ENCODE measurements at places on chromosomes 13 and 19.

- no peaks in the 10 kb centered on the region for H3K27me3 ChIP-seq
- no peak overlapping the region for H3K4me3 ChIP-seq
- H3K36me3 ChIP-seq = peaks cover 92% of the 10 kb centered on the region
- H3K27ac ChIP-seq = peak overlapping the region; percentile 62
- DNase-seq = no peak
- peaks cover 4% of the 10 kb centered on the region for H3K4me1 ChIP-seq
Observed at GRCh38 chr19:4414800-4415321, 12.4 kb downstream of the CHAF1A start.

DNA sequence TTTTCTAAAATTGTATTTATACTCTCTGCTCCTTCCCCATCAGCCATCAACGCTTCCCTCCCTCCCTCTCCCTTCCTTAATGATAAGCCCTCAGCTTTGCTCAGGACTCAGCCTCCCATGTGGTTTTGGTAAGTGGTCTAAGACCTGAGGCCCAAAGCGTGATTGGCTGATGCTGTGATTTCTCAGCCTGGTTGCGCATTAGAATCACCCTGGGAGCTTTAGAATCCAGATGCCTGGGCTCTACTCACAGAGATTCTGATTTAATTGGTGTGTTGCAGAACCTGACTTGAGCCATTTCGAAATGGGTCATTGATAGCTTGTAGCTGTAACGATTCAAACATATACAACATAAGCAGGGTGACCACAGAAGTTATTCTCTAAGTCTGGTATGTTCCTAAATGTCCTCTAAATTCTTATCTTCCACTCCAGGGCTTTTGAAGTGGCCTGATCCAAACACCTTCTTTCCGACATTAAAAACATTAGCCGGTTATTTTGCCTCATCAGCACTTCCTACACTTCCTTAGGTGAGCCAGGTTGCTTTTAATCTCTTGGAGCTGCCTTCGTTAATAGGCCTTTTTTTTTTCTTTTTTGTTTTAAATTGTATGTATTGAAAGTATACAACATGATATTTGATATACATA is 60.6 kb downstream of the LRCH1 start:
- no peaks in the 10 kb centered on the region for H3K4me1 ChIP-seq
- no peak for DNase-seq
- no peaks in the 10 kb centered on the region for H3K27me3 ChIP-seq

- no peaks in the 10 kb centered on the region for H3K27me3 ChIP-seq
- peaks cover 9% of the 10 kb centered on the region for H3K36me3 ChIP-seq
- no peak for DNase-seq
- H3K4me1 ChIP-seq = peaks cover 50% of the 10 kb centered on the region
Observed at GRCh38 chr13:114118086-114118485, 14.3 kb downstream of the RASA3 start.

- no peaks in the 10 kb centered on the region for H3K27me3 ChIP-seq
- no peaks in the 10 kb centered on the region for H3K36me3 ChIP-seq
- no peak overlapping the region for H3K4me3 ChIP-seq
- no peak for DNase-seq
Observed at GRCh38 chr13:71316792-71317363, 550.1 kb downstream of the DACH1 start.

- no peaks in the 10 kb centered on the region for H3K4me1 ChIP-seq
- H3K4me3 ChIP-seq = no peak overlapping the region
- no peaks in the 10 kb centered on the region for H3K36me3 ChIP-seq
- H3K27ac ChIP-seq = no peak overlapping the region
Observed at GRCh38 chr13:51066091-51066831, 44.8 kb downstream of the C13orf42 start.

GRCh38 chr13:108915095-108915633 is 285.8 kb downstream of the MYO16 start:
- no peaks in the 10 kb centered on the region for H3K36me3 ChIP-seq
- peak overlapping the region; percentile 84 for H3K27ac ChIP-seq
- peaks cover 15% of the 10 kb centered on the region for H3K4me1 ChIP-seq

DNA sequence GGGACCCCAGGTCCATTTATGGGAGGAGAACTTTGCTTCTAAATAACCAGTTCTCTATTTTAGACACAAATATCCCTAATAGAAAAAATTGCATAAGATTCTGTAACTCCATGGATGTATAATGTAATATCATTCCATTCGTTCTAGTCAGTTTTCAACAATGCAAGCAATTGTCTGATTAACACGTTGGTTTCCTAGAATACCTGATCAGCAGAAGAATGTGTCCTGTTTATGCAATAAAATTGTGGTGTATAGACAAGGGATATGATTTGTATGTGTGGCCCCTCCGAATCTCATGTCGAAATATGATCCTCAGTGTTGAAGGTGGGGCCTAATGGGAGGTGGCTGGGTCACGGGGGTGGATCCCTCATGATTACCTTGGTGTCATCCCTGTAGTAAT is 62.1 kb downstream of the RUBCNL start:
- no peak for DNase-seq
- no peak overlapping the region for H3K27ac ChIP-seq
- H3K4me3 ChIP-seq = no peak overlapping the region
- no peaks in the 10 kb centered on the region for H3K36me3 ChIP-seq

DNA sequence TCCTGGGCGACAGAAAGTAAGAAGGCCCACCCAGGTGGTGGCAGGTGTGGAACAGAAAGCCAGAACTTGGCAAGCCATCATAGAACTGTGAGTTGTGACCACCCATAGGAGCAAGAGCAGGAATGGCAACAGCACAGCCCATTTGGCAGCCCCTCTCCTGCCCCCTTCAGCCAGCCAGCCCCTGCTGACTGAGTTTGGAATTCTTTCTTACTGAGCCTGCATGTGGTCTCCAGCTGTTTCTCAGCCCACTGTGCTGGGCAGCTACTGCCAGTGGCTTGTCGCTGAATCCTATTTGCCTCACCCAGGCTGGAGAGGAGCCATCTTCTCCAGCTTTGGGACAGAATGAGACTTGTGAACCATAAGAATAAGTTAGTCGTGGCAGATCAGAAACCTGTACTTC is 28.3 kb downstream of the CNMD start:
- no peaks in the 10 kb centered on the region for H3K4me1 ChIP-seq
- no peak overlapping the region for H3K4me3 ChIP-seq
- no peaks in the 10 kb centered on the region for H3K27me3 ChIP-seq
- H3K27ac ChIP-seq = no peak overlapping the region
- no peak for DNase-seq

DNA sequence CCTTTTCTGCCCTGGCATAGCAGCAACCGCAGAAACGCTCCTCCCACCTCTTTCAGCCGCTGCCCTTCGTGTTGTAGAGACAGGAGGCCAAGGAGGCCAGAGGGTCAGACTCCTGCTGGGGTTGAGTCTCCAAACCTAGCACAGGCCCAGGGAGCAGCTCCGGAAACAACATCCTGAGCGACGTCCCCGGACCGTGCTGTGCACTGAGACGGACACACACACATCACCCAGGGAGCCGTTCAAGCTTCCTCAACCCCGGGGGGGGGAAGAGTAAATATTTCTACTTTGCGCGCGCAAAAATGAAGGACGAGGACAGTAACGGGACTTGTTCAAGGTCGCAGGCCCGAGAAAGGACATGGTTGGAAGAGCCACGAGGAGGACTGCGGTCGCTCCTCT is 657 bp downstream of the ZNF550 start:
- H3K4me1 ChIP-seq = no peaks in the 10 kb centered on the region
- DNase-seq = peak; percentile 19
- H3K36me3 ChIP-seq = peaks cover 18% of the 10 kb centered on the region
- H3K27me3 ChIP-seq = no peaks in the 10 kb centered on the region
- peak overlapping the region; percentile 69 for H3K27ac ChIP-seq
- peak overlapping the region; percentile 88 for H3K4me3 ChIP-seq
